ENCODE measurements at places on chromosomes 1 and 21. TPM values are rescaled to one million over a fixed set of nuclear protein-coding genes. Genes with fewer than 3 reads are reported as not detected.

FLVCR1 gene
- 8.8 TPM for total RNA-seq

NUDT4B gene
- total RNA-seq = not detected

TRIM63 gene
- total RNA-seq = not detected

BSDC1 gene
- 56.5 TPM for total RNA-seq

MEX3A gene
- 1.9 TPM for total RNA-seq

F5 gene
- total RNA-seq = not detected

Data from mammary epithelial cell (primary cell).